NCI-H1436 (cell line): ENCODE measurements at places on chromosomes 3 and 15.

DNA sequence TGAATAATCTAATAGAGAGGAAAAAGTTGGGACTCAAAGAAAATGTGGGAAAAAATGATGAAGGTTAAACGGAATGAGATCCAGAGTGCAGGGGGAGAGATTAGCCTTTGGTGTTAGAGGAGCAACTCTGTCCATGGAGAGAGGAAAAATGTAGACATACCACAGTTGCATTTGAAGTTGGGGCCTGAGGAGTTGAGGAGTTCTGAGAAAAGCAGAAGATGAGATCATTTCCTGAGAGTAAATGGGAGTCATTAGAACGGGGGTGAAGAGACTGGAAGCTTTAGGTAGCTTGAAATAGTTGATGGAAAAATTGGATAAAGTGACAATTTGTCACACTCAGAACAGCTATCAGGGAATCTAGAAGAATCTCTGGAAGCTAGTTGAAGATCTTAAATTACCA lies 7.3 kb downstream of the CCR5AS start:
- no peak for DNase-seq

- DNase-seq: no peak
Observed at GRCh38 chr3:193757457-193757856, 164.4 kb downstream of the OPA1 start.

DNA sequence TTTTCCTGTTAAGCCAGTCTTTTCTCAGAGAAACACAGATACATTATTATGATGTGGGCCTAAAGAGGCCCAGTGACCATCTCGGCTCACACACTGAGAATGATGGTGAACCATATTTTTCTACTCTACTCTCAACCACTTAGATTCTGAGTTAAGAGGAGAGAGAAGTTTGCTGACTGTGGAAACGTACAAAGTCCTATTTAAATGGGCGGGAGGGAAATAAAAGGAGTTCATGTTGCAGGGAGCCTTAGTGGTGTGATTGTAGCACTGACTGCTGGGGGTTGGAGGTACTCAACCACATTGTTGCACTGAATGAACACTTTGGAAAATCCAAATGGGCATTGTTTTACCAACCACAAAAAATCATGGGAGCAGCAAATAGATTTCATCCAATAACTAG lies 51.0 kb downstream of the ATP8B4 start:
- no peak for DNase-seq

- no peak for DNase-seq
Observed at GRCh38 chr3:144282313-144282712, 310.7 kb downstream of the DIPK2A start.

GRCh38 chr3:65855370-65856100 lies 183.2 kb downstream of the MAGI1 start:
- no peak for DNase-seq

DNA sequence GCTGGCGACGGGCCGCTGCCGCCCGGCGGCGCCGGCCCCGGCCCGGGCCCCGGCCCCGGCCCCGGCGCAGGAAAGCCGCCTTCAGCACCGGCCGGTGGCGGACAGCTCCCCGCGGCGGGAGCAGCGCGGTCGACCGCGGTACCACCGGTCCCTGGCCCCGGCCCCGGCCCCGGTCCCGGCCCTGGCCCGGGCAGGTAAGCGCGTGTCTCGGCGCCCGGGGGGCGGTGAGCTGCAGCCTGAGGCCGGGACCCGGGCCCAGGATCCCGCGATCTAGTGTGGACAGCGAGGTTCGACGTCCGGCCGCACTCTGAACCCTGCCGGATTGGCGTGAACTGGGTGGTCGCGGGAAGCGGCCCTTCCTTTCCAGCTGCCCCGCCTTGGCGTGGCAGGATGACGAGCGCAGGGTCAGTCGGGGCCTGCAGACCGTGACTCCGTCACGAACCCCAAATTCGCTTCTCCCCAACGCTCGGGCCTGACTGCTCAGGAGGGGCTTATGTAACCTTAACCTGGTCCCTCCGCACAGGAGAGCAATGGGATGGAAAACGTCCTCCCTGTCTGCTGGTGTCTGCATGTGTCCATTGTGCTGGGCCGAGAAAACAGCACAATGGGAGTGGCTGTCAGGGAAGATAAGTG lies 472 bp downstream of the BSN start:
- DNase-seq: no peak

- no peak for DNase-seq
Observed at GRCh38 chr3:156727519-156728205, 53.3 kb downstream of the TIPARP start.

DNA sequence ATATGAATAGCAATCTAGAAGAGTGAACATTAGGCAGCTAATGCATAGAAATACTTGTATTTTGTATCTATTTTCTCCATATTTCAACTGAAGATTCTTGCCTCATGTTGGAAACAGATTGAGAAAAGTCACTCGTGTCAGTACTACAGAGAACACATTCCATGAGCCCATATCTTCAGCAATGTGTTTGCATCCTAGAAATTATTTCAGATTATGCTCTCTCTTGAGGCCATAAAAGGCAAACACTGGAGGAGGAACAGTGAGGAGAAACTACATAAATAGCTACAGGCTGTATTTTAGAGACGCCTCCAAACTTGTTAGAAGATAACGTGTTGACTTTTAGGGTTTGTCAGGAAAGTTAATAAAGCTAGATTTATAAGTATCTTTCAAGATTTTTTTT lies 906.9 kb downstream of the FHIT start:
- no peak for DNase-seq

GRCh38 chr3:46435081-46435726 lies 28.1 kb downstream of the CCRL2 start:
- no peak for DNase-seq

DNA sequence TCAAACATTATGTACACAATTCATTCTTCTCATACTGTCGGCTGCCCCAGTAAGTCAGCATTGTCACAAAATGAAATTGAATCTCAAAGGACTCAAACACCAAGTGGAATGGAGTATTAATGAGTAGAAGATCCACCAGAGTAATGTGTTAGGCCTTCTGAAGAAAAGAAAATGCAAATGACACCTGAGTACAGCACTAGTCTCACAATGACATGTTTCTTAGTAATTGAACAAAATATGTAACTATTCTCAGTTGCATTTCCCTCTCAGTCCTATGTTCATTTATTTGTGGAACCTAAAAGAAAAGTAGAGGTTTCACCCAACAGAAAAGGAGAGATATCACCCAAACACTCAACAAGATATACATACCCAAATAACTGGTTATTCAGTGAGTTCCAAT lies 283.9 kb upstream of the THBS1 start:
- DNase-seq: no peak

DNA sequence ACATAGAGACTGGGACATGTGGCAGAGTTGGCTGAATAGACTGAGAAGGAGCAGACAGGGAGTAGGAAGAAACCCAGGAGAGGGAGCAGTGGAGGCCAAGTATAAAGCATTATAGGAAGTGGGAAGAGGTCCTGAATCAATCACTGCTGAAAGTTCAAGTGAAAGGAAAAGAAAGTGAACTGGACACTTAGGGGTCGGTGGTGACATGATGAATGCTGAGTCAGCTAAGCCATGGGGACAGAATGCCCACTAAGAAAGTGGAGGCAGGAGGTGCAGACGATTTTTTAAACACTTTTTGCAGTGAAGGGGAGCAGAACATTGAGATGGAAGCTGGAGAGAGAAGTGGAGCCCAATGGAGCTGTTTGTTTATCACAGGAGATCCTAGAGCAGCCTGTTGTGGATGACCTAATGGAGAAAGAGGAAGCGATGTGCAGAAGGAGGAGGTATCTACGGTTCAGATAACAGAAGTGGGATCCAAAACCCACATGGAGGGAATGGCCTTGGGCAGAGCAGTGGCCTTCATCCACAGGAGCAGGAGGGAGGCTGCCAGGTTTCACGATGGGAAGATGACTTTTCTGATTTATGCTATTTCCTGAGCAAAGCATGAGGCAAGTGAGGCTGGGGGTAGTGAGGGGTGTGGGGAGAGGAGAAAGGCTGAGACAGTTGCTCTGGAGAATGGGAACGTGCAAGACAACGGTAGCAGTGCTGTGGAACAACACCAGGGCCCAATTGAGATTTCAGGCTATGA lies 208.2 kb downstream of the RPLP1 start:
- DNase-seq: no peak

DNA sequence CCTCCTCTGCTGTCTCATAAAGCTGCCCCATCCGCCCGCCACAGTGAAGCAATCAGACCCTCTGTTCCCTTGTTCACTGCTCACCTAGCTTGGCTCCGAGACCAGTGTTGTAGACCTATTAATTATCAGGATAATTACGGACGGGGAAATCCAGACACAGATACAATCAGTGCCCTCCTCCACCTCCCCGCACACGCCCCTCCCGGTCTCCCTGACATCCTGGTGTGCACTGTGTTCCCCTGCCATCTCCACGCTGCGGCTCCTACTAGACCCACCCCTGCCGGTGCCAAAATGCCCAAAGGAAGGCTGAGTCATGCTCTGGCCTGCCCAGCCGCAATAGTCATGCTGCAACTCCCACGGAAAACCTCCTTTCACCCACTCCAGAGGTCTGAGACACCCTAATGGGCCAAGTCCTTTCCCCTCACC lies 277.3 kb upstream of the TLE3 start:
- no peak for DNase-seq

GRCh38 chr3:151964743-151965142 lies 91.3 kb downstream of the SUCNR1 start:
- DNase-seq: no peak

DNA sequence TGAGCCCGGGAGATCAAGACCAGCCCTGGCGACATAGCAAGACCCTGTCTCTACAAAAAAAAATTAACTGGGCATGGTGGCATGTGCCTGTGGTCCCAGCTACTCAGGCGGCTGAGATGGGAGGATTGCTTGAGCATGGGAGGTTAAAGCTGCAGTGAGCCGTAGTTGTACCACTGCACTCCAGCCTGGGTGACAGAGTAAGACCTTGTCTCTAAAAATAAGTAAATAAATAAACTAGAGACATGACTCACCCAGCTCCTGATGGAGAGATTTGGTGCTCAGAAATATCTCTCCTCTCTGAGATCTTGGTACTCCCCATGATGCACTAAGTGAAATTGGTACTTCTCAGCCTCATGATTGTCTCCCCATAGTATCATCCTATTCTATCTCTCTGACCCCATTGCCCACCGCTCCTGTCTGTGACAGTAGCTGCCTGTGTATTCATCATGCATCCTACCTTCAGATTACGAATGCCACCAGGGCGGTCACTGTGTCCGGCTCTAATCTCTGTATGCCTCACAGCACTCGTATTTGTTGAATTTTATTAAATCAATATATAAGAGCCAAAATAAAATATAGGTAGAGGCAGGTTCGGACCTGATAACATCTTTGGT lies 50.9 kb downstream of the ABHD2 start:
- DNase-seq: no peak

DNA sequence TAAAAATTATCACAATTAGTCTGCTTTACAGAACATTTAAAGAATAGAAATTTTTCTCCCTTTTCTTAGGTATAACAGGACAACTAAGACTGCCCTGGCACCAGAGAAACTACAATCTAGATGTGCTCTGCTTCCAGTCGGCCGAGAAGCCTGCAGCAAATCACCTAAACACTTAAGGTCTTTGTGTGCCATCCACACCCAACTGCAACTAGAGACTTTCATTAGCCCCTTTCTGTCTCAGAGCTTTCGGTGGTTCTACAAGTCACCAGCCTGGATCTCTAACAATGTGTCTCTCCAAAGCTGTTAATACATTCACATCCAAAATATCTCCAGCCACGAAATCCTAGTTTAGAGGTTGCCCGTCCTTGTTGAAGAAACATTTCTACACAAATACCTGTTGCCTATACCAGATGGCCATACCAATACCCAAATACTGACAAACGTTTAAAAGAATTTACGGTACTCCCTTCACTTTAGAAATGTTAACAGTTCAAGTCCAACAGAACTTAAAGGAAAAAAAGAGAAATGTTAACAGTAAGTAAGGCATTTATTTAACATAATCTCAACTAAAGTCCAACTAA lies 6.7 kb downstream of the PRC1 start:
- DNase-seq: no peak

DNA sequence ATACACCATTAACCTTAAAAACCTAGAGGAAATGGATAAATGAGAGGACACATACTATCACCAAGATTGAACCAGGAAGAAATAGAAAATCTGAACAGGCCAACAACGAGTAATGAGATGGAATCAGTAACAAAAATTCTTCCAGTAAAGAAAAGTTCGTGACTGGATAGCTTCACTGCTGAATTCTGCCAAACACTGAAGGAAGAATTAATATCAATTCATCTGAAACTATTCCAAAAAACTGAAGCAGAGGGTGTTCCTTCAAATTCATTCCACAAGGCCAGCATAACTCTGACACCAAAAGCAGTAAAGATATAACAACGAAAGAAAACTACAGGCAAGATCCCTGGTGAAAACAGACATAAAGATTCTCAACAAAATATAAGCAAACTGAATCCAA lies 195.8 kb upstream of the GPR149 start:
- DNase-seq: no peak

DNA sequence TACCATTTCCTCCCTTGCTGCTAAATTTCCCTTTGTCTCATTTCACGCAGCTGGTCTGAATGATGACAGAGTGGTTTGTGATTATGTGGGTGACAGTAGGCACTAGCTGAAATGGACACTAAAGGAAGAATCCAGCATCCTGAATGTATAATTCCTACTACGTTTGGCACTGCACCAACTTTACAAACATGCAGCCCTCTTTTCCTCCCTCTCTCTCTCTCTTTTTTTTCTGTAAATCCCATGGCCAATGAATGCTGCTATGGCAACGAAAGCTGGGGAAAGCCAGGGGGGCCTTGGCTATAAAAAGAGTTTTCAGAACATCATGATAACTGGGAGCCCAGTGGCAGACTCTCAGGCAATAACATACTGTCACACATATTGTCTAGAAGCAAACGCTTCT lies 367.2 kb upstream of the AGTR1 start:
- no peak for DNase-seq

DNA sequence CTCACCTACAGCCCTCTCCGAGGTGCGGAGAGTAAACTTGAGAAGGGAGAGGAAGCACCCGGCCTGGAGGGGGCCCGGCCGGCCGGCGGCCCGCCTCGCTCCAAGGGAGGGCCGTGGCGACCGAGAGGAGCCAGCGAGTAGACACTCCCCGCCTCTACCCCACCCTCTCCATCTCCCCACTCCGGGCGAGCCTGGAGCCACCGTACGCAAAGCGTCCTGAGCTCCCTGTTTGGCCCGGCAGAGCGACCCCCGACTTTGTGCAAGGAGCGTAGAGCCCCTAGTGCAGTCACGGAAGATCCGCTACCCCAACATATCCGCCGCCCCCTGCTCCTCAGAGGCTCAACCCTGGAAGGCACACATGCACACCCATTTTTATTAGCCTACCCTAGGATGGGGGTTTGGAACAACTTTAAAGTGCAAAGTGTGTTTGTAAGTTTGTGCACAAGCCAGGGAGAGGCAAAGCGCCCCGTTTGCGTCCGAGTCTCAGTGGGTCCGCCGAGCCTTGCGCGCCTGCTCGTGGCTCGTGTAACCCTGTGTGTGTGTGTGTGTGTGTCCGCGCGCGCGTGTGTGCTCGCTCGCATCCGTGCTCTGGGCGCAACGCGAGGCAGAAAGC lies 508 bp upstream of the SMAD6 start:
- no peak for DNase-seq
